Activated CD4-positive, alpha-beta T cell treated with anti-CD3 and anti-CD28 coated beads for 36 hours (primary cell): ENCODE measurements at places on chromosomes 6 and 20.

GRCh38 chr20:58523072-58523970 is 8.1 kb upstream of the APCDD1L start:
- DNase-seq = no peak

DNA sequence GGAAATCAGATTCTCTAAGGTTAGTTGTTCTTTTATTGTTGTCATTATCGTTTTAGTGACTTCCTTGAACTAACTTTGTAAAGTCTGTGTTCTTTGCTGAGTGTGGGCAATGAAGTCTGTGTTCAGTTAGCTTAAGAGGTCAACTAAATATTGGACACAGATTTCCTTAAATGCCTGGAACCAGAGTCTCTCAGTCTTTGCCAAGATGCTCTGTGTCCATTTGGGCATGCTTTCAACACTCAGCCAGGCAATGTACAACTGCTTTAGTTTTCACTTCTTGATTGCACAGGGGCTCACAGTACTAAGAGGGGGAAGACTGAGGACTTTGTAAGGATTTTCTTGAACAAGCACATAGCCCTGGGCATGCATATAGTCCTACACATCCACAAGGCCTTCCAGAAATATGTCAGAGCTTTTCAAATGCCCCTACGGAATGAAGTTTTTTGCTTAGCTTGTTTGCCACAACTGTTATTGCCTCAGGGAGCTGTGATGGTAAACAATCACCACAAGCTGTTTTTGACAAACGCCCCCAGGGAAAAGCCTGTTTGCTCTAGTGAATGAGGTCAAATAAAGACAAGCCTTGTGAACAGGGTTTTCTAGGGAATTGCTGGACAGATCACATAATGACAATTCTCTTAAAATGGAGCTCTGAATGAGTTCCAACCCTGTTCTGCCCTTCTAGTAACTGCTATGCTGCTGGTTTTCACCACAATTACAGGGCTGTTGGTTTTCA is 82.5 kb downstream of the B3GAT2 start:
- no peak for DNase-seq

GRCh38 chr6:164554700-164555476 is 754.5 kb downstream of the C6orf118 start:
- DNase-seq = no peak

DNA sequence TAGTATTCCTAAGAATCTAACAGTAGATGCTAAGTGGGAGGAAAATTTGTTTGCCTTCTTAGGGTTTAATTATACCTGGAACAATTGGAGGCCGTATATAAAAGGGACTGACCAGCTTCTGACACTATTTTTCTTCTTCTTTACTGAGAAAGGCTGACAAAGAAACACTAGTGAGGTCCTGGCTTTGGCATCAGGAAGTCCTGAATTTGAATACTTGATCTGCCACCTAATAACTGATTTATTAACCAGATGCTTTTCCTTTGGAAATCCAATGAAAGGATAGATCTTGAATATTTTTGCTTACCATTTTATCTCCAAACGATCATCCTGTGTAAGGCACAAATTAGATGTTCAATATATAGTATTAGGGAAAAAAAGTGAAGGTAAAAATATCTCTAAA is 382.5 kb downstream of the CENPW start:
- no peak for DNase-seq

- peak; percentile 51 for DNase-seq
Observed at GRCh38 chr6:136510299-136510698, 39.9 kb downstream of the MAP7 start.

- no peak for DNase-seq
Observed at GRCh38 chr6:14422917-14423316, 305.3 kb downstream of the CD83 start.

DNA sequence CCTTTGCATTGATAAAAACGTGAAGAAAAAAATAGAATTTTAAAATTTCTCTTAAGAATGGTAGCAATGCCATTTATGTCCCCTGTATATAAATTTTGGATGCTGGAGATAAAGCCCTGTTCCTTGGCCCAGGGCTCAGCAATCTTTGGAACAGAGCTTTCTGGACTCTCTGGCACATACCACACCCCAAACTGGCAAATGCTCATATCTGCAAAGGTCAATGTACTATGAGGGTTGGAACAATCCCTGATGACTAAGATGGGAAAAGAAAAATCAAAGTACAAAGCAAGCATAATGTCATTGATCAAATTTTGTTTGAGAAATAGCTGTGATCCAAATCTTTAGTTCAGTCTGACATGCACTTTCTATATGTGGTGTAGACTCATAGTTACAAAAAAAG is 158.1 kb upstream of the HCRTR2 start:
- DNase-seq = no peak

DNA sequence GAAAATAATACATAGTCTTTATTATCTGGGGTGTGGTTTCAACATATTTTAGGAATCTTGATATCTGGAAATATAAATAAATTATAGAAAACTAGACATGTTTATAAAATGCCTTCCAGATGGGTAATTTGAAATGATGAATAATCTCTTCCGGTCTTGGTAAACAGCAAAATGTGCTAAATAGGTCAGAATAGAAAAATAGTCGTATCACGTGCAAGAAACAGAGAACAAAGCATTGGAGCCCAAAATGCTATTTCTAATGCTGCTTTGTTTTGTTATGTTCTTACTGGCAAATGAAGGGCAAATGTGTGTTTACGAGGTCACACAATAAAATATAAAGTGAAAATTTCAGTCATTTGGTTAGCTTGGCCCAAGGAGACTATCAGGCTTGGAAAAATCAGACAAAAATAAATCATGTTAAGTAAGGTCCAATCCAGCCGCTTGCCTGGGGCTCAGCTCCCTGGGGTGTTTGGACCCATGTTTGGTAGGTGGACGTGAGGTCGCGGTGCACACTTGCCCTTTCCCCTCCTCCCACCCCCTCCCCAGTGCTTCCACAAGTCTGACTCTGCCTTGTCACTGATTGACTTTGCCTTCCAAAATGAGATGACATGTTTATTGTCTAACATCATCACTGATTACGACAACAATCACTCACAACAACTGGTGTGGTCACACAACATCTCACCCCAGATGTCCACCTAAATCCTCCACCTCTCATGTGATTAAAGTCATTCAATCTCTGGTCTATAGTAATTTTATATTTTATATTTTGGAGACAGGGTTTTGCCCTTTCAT is 56.0 kb downstream of the RIN2 start:
- DNase-seq = no peak

- DNase-seq = no peak
Observed at GRCh38 chr20:33963751-33964150, 30.0 kb upstream of the RALY start.

DNA sequence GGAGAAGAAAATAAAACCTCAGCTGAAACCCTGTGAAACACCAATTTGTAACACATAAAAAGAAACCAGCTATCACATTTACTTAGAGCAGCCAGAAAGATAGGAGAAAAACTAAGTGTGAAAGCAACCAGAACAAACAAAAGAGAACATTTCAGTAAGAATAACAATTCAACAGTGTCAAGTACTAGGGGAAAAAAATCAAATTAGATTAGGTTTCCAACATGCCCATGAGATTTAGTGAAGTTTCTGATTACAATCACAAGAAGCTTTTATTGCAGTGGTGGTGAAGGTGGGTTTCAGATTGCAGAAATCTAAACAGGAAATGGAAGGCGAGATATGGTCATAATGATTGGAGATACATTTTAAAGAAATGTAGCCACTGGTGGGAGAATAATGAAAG is 22.1 kb upstream of the TRDN start:
- no peak for DNase-seq

DNA sequence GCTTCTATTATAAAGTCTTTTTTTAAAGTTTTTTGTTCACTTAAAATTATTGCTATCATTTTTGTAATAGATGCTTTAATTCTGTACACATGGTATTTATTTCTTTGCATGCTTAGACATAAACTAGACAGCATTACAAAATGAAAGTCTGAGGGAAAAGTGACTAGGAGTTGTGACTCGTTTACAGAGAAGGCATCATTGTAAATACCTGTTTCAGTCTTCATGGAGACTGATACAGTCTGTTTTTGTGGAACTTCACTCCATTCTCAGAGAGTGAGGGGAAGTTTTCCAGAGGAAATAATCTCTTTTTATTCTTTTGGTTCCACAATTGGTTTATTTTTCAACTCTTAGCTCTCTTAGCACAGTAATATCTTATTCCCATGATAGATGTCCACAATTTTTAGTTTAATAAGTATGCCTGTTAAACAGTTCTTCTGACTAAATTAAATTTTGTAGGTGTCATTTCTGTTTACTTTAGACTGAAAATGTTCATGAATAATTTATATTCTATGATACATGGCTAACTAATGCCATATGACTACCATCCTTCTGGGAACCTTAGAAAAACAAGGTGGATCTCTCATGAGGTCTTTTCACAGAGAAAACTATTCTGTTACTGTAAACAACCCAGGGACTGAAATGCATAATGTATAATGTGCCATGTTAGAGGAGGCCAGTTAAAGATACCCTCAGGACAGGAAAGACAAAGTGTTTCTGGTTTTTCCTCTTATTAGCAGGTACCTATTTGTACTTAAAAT is 69.2 kb downstream of the MYO6 start:
- DNase-seq = no peak

- DNase-seq = no peak
Observed at GRCh38 chr6:159984268-159984786, 15.4 kb downstream of the IGF2R start.

- DNase-seq = no peak
Observed at GRCh38 chr6:27066381-27066780, 181.1 kb upstream of the PRSS16 start.

GRCh38 chr20:1946762-1947534 is 46.9 kb downstream of the PDYN start:
- peak; percentile 12 for DNase-seq

DNA sequence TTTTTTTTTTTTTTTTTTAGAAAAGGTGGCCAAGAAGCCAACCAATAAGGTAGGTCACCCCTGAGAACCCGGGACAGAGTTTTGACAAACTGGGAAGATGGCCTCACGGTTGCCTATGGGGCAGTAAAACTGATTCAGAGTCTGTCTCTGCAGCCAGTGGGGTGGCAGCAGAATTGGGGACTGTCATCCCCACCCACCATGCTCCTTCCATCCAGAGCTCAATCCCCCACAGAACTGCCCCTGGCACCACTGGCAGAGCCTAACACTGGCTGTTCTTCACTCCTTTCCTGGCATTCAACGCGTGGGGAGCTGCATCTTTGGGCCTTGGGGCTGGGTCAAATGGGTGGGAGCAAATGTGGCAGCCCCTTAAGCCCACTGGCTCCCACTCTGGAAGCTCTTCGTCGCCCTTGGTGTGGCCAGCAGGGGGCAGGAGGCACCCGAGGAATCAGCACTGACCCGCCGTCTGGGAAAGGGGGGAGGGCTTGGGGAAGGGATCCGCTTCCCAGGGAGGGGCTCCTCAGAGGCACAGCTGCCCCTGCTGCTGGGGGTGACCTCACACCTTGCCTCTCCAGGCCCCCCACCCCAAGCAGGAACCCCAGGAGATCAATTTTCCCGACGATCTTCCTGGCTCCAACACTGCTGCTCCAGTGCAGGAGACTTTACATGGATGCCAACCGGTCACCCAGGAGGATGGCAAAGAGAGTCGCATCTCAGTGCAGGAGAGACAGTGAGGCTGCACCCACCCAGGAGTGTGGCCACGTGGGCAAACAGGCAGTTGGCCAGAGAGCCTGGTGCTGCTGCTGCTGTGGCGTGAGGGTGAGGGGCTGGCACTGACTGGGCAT is 10.4 kb downstream of the CD40 start:
- peak; percentile 24 for DNase-seq

DNA sequence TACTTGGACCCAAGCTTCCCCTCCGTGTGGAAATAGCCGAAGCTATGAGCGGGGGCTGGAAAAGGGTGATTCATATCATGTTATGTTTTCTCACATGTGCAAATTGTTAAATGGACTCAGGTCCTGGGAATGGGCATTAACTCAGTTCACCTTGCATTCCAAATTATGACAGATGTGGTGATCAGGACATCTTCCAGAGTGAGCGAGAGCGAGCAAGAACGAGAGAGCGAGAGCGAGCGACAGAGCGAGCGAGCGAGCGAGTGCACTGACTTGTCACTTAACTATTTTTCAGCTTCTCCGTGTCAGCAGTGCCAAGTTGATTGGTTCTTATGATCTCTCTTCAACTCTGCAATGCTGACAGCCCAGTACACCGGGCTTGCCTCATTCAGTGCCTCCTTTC is 437.4 kb upstream of the NRSN1 start:
- no peak for DNase-seq

DNA sequence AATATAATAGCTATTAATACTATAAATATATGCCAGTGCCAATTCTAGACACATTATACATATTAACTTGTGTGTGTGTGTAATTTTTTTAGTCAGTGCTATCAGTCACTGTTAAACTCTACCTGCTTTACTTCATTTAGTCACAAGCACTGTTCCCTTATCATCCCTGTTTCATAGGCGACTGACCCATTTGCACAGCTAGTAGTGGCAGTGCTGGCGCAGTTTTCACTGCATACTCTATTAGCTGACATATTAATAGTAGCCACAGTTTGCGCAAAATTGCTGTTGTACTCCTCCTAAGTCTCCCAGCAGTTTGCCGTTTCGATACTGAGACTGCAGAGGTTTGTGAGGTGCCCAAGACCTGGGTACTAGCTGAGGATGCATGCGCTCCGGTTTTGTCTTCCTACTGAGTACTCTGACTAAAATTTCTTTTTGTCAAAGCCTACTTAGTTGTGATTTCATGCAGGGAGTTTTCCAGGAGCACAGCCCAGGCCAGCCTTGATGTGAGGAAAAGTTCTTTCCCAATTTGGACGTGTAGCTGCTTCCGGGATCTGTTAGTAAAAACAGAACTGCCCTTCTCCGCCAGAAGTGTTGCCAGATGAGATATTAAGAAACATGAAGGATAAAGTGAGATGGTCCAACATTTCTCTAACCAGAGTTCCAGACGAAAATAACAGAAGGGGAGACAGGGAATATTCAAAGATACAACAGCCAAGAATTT is 5.6 kb downstream of the BAG2 start:
- DNase-seq = no peak

DNA sequence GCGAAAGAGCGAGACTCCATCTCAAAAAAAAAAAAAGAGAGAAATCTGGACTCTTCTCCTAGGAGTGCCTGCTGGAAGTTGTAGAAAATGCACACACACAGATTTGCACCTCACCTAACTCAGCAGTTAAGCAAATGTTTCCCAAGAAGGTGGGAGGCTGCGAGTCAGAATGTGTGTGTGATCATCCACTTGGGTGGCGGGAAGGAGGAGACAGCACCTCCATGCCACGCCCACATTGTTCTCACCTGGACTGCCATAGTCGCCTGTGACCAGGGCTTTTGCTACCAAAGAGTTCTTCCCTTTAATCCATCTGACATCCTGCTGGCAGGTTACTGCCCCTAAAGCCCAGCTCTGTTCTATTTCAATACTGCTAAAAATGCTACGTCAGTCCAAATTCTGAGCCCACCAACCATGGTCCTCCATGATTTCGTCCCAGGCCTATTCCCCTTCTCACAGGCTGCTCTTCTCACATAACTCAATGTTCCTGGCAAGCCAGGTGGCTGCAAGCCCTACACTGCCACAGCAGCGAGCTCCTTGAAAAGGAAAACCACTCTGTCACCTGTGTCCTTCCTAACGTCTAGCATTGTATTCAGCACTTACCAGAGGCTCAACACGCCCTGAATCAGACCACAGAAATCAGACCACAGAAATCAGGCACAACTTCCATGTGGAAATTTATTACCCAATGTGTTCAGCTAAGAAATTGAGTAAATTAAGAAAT is 77.5 kb downstream of the PSMG4 start:
- no peak for DNase-seq
